ENCODE measurements at places on chromosomes 7 and 10.

DNA sequence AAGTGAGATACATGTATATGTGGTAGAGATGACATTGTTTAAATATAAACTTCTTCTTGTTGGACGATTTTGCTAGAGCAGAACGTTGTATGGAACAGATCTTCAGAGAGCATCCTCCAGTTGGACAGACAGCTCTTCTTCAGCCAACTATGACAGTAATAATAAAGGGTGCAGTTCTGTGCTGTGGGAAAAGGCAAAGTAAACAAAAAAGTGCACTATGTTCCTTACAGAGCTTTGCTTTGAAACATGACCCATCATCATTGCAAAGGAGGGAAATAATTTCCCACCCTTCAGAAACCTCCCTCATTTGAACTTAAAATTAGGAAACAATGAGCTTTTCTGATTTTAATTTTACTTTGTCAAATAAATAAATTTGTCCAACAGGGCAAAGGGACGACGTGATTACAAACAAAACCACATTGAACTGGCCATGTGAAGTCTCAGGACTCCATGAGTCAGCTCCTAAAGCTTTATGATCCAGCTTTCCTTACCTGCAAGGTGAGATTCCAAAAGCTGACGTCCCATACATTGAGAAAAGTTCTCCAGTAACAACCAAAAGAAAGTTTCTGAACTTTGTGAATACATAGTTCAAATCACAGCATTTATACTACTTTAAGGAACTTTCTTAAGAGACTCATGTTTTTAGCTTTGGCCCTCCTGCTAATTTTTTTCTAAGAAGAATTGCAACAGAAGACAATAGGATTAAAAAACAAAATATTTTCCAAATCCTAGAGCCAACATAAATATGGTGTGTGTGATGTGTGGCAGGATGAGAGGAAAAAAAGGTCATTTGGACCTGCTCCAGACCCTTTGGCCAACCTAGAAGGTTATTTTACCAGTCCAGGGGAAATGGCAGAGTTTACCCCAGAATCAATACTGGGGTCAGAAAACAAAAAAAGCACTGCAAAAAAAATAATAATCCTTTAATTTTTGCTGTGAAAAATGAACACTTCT lies 565.4 kb upstream of the NRP1 start:
- DNase-seq = no peak

- no peak for DNase-seq
Measured at GRCh38 chr10:116141855-116142254, 131.2 kb downstream of the GFRA1 start.

DNA sequence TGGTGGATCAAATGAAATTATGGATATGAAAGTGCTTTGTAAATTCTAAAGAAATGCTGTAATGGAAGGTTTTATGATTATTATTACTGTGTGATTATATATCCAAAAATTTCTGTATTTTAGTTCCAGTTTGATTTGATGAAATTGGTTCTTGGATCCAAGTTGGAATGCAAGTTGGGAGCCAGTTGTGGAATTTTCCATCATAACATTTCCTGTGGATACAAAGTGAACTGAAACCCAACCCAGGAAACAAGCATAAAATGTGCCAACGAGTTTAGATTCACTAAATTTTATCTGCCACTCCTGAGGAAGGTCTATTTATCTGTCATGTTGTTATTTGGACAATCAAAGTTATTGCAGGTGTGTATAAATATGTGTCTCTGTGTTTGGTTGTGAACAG lies 131.4 kb upstream of the MDFIC start:
- no peak for DNase-seq

GRCh38 chr7:139104091-139104450 lies 5.4 kb downstream of the ZC3HAV1 start:
- DNase-seq = no peak

DNA sequence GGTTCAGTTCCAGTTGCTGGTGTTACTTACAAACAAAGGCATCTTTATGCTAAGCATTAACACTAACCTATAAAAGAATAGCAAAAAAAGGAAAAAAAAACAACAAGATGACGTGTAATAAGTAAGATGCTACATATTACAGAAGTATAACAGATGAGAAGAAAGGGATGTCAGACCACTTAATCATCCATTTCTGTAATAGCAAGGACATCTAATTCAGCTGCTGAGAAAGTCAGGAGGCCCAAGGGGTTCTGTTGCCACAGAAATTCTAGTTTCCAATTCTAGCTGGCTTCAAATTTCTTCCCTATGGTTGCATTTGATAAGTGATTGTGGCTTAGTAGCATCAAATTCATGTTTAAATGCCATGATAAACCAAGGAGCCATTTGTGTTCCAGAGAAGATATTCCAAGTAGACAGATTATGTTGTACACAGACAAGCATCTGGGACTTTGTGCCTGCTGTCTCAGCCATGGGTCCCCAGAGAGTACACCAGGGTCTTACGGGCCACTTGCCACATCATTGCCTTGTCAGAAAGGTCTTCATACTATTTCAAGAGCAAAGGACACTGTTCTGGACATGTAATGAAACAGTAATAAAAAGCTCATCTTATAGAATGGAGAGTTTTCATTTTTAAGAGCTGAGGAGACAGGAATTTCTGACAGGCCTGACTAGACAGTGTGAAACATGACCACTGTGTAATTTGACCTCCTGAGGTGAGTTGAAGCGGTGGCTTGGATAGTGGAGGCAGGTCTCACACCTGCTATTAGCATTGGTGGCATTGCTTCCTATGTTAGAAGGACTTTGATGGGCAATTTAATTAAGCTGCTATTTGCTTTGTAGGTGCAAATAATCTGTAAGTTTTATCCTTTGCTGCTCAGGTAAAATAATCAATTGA lies 4.2 kb upstream of the ASB4 start:
- DNase-seq = no peak

GRCh38 chr10:33199731-33200232 lies 134.7 kb downstream of the NRP1 start:
- DNase-seq = no peak

- no peak for DNase-seq
Measured at GRCh38 chr7:97006816-97007582, 1.6 kb downstream of the DLX6 start.

DNA sequence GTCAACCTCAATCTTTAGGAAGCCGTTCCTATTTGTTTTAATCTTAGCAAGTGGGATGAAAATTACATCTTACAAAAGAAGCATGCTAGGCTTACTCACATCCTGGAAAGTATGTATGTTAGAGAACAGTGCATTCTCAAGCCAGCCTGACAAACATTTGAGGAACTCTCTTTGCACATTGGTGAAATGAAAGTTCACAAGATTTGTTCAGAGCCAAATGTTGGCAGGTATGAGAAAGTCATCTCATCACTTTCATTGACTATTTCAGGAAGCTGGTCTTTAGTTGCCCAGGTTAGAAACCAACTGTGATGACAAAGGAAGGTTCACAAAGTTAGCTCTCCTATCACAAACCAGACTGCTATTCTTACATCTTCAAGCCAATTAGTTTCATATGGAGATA lies 57.1 kb downstream of the ABCB1 start:
- no peak for DNase-seq

- no peak for DNase-seq
Measured at GRCh38 chr10:4512671-4513240, 313.3 kb upstream of the AKR1E2 start.

- no peak for DNase-seq
Measured at GRCh38 chr10:30013757-30014156, 45.6 kb downstream of the JCAD start.

DNA sequence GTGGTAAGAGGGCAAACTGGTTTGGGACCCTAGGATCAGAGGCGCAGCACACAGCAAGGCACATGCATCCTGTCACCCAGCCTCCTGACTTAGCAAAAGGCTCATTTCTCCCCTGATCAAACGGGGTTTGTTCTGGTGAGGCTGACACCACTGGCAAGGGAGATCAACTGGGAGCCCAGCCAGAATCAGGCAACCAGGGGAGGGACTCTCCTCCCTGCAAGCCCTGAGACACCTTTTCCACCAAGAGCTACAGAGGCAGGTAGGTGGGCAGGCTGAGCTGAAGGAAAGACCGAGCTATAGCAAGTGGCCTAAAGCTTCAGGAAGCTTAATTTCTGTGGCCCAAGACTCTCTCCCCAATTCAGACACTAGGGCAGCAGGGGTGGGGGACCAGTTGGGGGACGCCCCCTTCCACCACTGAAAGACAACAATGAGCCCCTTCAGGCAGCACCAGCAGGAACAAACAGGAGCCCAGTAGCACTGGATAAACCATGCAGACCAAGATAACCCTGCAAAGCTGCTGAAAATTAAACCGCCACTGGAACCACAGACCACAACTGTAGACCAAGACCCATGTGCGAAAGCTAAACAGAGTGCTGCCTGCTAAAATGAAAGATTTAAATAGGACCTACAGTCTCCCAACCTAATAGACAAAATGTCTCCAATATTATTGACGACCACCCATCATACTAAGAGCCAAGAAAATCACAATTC lies 27.1 kb upstream of the SAR1A start:
- no peak for DNase-seq

- no peak for DNase-seq
Measured at GRCh38 chr7:2985866-2986265, 57.8 kb downstream of the CARD11 start.

DNA sequence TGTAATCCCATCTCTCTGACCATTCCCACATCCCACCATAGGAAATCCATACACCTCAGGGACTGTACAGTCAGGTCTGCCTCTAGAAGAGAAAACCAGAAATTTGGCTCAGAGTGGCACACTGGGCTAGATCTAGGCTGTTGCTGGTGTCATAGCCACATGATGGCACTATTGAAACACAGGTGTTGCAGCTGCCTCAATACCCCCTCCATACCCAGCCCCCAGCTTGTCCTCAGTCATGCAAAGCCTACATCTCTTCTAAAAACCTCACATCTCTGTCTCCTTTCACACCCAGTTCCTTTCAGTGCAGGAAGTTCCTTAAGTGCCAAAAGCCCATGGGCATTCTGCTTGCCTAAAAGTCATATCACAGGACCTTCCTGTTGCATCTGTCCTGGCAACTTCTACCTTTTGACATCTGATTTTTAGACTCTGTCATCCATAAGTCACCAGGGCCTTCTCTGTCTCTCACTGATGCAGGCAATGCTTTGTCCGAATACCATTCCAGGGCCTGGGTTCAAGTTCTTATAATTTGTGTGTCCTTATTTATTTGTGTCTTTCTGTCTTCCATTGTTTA lies 27.0 kb upstream of the HIBADH start:
- no peak for DNase-seq

DNA sequence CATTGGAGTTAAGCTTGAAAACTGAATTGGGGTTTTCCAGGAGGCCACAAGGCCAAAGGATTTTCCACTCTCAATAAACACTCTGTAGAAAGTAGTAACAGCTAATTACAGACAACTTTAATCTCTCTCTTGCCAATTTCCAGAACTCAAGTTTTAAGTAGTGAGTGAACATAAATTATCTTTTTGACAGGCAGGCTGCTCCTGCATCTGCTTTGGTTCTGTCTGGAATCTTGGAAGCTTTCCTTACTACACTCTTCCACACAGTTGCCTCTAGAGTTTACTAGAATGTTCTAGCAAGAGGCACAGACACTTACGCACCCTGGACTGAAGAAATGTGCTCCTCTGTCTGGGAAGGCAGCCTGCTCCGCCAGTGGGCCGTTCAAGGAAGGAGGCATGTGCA lies 90.5 kb upstream of the WAC start:
- DNase-seq = no peak

DNA sequence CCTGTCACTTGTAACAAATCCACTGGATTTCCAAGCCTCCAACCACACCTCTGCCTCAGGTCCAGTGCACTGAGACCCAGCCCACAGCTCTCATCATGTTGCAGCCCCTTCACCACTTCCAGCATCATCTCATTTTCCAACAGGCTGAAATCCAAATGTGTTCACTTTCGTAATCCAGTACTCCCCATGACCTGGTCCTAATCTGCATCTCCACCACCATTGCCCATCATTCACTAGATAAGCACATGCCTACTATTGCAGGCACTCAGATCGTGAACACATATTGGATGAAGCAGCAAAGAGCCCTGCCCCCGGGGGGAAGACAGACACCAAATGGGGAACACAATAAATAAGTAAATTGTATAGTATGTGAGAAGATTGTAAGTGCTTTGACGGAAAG lies 76.1 kb upstream of the INSIG1 start:
- no peak for DNase-seq

DNA sequence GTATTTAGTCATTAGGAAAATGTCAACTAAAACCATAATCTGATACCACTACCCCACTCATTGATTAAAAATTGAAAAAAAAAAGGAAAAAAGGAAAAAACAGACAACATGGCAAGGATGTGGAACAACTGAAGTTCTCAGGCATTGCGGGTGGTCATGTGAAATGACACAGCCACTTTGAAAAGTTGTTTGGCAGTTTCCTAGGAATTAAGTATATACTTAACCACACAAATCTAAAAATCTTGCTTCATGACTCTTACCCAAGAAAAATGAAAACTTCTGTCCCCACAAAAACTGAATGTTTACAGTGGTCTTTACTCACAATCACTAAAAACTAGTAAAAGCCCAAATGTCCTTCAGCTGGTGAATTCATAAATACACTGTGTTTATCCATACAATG lies 254.5 kb downstream of the AHR start:
- no peak for DNase-seq

DNA sequence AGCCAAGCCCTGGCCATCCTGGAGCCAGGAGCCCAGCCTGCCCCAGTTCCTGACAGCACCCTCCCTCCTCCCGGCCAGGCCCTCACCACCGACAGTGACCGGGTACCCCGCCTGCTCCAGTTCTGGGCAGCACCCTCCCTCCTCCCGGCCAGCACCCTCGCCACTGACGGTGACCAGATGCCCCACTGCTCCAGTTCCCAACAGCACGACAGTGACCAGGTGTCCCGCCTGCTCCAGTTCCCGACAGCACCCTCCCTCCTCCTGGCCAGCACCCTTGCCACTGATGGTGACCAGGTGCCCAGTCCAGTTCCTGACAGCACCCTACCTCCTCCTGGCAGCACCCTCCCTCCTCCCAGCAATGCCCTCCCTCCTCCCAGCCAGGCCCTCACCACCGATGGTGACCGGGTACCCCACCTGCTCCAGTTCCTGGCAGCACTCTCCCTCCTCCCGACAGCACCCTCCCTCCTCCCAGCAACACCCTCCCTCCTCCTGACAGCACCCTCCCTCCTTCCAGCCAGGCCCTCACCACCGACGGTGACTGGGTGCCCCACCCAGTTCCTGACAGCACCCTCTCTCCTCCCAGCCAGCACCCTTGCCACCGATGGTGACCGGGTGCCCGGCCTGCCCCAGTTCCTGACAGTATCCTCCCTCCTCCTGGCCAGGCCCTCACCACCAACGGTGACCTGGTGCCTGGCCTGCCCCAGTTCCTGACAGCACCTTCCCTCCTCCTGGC lies 40.3 kb downstream of the VIPR2 start:
- DNase-seq = no peak

DNA sequence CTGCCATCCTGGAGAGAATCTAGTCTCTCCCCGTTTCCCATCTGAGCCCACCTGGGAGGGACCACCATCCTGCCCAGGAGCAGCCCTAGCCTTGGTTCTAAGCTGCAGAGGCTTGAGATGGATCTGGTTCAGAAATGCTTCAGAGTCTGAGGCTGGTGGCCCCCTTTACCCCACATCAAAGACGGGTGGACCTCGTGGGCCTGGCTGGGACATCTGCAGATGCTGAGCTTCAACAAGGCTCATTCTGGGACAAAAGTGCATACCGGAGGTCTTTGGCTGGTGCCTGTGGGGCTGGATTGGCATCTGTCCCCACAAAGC lies 4.9 kb upstream of the IRF5 start:
- no peak for DNase-seq

Measured in GM04504 (cell line).